ENCODE measurements at places on chromosomes 4 and X.

DNA sequence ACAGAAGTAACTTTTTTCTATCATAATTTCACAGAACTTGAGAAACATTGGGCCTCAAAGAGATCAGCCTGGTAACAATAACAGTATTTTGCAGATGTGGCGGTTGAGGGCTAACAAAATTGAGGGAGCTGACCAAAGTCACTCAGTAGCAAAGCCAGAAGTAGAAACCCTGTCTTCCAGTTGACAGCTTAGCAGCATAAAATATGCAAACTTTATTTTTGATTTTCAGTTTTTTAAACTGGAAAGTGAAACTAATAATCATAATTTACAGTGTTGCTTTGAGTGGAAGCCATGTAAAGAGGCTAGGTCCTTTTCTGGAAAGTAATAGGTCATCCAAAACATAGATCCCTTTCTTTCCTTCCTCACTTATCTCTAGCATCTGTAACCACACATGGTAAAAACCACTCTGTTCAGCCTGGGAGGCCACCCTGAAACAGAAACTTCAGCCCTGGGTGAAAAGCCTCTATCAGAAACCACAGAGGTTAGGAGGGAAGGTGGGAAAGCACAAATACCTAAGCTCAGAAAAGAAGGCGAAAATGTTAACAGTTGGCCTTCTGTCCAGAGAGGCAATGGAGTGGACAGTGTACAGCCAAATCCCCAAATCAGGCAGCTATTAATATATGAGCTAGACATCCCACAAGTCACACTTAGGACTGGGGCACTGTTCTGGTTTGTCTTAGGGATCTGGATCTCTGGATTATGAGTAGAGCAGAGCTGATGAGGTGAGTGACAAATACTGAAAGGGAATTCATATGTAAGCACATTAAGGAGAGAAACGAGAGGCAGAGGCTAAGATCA lies 61.1 kb upstream of the ARSJ start:
- no peak for DNase-seq

- DNase-seq, result no peak
These were observed 40.3 kb upstream of the CENPU start for GRCh38 chr4:184774152-184774551.

GRCh38 chr4:146245850-146246249 lies 31.5 kb downstream of the REELD1 start:
- DNase-seq, result no peak

DNA sequence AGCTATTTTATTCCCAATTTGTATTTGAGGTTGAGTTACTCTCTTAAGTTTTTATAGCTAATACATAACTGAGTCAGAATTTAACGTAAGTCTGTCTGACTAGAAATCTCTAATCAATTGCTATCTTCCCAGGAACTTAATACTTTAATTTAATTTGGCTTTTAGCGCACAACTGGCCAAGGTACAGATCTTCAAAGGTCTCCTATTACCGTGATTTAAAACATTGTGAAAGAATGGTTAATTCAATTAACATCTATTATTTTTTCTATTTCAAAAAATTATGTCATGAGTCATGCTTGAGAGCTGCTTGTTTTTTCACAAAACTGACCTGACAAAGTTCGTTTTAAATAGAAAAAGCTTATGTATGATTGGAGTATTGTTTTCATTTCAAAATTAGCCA lies 22.0 kb upstream of the PLA2G12A start:
- no peak for DNase-seq

DNA sequence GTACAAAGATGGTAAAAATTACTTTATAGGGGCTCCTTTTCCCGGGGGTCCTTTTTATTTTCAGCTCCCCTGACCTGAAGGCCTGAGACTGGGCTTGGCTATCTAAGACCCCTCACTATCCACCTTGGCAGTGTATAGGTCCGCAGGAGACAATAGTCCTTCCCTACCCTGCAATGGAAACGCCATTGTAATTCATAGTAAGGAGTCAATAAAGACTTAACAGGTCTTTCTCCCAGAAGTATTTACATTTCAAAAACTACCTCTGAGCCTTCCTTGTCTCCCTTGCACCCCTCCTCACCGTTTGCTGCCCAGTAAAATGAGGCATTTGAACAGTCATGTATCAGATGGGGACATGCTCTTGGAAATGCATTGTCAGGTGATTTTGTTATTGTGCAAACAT lies 401.2 kb upstream of the CNKSR2 start:
- no peak for DNase-seq

GRCh38 chr4:164648849-164649212 lies 105.1 kb upstream of the SMIM31 start:
- DNase-seq, result no peak

GRCh38 chr4:38136604-38137003 lies 176.4 kb downstream of the PTTG2 start:
- DNase-seq, result no peak

- no peak for DNase-seq
These were observed 111.0 kb downstream of the DDIT4L start for GRCh38 chr4:100079264-100079663.

DNA sequence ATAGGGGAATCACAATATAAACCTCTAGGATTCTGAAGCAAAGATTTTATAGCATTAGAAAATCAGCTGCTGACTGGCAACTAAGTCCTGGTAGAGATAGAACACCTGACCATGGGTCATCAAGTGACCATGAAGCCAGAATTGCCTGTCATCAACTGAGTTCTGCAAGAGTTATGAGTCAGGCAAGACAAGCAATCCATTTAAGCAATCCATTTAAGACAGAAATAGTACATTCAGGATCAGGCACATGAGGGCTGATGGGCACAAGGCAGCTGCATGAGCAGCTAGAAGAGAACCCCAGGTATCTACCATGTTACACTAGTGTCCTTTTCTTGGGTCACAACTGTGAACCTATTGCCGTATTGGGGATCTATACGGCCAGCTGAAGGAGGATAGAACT lies 98.9 kb downstream of the SPRY1 start:
- peak; percentile 87 for DNase-seq

DNA sequence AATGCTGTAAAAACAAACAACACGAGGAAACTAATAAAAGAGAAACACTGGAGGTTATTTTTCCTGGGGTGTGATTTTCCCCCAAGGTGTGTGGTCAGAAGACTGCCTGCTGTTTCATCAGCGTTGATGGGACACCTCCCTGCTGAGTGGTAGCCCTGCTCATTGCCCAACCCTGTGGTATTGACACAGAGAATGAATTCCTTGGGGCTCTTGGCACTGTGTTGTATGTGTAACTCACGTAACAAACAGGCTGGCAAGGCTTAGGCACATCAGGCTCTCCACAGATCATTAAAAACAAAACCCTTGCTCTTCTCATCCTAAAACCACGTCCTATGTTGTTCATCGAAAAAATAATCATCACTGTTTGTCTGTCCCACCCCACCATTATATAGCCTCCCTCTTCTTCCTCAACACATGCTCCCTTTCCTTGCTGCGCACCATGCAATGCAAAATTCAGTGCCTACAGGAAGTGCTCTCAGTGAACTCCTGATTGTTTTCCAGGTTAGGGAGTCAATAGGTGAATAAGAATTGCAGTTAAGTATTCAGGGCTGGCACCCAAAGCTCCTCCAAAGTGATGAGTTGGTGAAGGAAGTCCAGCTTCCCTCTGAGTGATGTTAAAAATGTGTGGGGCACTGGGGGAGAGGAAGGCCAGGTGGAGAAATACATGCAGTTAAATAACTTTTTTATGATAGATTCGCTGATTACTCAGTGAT lies 11.4 kb upstream of the PUDP start:
- no peak for DNase-seq

GRCh38 chr4:73964862-73965611 lies 16.8 kb downstream of the PF4 start:
- no peak for DNase-seq

DNA sequence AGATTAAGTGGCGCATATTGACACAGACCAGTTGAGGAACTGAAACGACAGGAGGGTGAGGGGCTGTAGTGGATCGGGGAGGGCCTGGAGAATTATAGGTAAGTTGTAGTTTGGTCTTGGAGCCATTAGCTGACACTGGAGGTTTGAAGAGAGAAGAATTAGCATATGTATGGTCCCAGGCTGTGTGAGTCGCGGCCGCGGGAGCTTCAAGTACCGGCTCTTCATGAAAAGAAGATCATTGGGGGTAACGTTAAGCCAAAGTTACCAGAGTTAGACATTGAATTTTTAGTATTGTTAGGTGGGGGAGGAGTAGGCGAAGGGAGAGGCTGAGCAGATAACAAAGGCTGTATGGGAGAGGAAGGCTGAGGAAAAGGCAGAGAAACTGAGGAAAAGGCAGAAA lies 56.5 kb downstream of the ZNF674 start:
- DNase-seq, result no peak

- DNase-seq, result no peak
These were observed 695.4 kb downstream of the ARAP2 start for GRCh38 chr4:35548921-35549320.

DNA sequence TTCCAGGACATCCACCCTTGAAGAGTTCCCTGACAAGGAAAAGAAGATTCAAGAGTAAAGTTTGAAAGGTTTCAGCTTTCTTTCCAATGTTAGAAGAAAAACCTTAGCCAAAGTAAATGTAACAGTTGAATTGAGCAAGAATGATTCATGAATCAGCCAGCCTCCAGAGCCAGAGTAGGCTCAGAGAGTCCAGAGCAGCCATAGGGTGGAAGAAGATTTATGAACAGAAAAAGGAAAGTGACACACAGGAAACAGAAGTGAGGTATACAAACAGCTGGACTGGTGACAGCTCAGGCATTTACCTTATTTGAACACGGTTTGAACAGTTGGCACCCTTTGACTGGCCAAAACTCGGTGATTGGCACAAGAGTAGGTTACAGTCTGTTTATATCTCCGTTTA lies 63.2 kb downstream of the QDPR start:
- peak; percentile 60 for DNase-seq

DNA sequence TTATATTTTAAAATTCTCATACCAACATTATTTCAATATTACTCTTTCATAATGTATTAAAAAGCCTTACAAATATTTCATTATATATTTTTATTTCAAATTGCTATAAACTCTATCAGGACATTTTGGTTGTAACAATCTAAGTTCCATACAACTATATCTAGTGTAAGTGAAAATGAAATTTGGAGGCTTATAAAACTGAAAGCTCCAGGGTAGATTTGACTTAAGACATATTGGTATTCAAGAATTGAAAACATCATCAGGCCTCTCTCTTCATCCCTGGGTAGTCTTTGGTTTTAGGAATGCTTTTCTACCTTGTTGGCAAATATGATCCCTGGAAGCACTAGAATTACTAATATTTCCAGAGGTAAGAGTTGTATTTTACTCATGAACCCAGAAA lies 342.6 kb downstream of the DTHD1 start:
- no peak for DNase-seq

GRCh38 chr4:79217025-79217424 lies 108.8 kb downstream of the NAA11 start:
- DNase-seq, result no peak

- DNase-seq, result no peak
These were observed 558.0 kb upstream of the TECRL start for GRCh38 chr4:64967286-64967685.

GRCh38 chrX:19611636-19612376 lies 96.5 kb upstream of the MAP3K15 start:
- DNase-seq, result no peak

- DNase-seq, result no peak
These were observed 96.4 kb upstream of the PDE5A start for GRCh38 chr4:119725011-119725410.

GRCh38 chrX:21799767-21800166 lies 39.6 kb upstream of the MBTPS2 start:
- DNase-seq, result no peak

- no peak for DNase-seq
These were observed 55.5 kb downstream of the PJA1 start for GRCh38 chrX:69109706-69110105.

DNA sequence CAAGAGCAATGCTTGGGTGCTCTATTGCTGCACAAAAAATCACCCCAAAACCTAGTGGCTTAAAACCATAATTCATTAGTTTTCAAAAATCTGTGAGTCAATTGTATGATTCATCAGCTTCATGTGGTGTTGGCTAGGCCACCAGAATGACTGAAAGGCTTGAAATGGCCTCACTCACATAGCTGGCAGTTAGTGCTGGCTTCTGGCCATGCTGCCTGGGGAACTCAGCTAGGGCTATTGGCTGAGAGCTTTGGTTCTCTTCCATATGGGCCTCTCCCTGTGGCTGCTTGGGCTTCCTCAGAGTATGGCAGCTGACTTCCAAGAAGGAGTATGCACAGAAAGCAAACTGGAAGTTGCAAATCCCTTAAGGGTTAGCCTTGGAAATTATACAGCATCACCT lies 3.1 kb upstream of the MTMR1 start:
- peak; percentile 30 for DNase-seq

- DNase-seq, result no peak
These were observed 116.0 kb upstream of the RPS6KA3 start for GRCh38 chrX:20382518-20383297.

DNA sequence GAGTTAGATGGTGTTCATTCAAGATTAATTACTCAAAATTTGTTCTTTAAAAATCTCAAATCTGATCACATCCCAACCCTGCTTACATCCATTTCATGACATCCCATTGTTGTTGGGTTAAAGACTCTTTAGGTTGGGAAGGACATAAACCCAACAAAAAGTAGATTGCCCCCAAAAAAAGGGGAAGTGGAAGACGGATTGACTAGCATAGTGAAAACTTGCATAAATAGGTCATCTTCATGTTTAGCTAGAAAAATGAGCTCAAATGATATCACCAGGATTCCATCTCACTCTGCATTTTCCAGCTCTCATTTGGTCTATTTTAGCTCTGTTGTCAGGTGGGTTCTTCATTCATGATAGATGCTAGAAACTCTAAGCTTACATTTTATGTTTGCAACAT lies 18.5 kb upstream of the TET2 start:
- peak; percentile 42 for DNase-seq

GRCh38 chrX:153190381-153190780 lies 11.3 kb downstream of the MAGEA1 start:
- no peak for DNase-seq

- DNase-seq, result no peak
These were observed 3.4 kb upstream of the INTU start for GRCh38 chr4:127629371-127629770.

- DNase-seq, result peak; percentile 2
These were observed 717 bp downstream of the EDA start for GRCh38 chrX:69616457-69617203.

DNA sequence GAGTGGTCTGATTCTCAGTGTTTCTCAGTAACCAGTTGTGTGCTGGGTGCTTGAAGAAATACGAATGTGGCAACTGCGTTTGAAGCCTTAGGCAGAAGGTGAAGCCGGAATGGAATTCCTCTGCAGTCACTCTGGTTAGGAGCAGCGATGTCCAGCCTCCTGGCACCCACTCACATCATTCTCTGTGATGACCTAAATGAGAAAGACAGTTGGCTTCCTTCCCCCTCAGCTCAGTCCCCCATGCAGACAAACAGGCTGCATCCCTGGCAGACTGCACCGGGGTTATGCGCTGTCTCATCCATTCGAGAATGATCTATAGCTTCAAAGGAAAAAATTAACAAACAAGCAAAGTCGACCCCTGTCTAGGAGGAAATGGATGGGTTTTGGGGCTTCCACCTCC lies 170.1 kb upstream of the SCML1 start:
- no peak for DNase-seq
